ENCODE measurements at places on chromosomes 3 and 15.

DNA sequence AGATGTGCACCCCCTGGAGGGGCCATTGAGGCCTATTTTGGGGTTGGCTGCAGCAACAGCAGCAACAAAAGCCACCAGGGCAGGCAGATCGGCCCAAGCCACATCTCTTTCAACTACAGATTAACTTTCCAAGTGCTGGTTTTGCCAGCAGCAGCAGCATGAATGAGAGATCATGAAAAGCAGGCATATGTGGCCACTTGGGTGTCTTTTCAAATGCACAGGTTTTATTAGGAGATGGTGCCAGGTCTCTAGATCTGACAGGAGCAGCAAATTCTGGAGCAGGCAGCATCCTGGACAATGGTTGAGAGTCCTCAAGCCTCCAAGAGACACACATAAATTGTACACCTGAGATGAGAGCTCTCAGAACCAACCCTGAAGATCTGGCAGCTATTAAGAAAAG lies 31.7 kb upstream of the CCDC66 start:
- no peak for DNase-seq

DNA sequence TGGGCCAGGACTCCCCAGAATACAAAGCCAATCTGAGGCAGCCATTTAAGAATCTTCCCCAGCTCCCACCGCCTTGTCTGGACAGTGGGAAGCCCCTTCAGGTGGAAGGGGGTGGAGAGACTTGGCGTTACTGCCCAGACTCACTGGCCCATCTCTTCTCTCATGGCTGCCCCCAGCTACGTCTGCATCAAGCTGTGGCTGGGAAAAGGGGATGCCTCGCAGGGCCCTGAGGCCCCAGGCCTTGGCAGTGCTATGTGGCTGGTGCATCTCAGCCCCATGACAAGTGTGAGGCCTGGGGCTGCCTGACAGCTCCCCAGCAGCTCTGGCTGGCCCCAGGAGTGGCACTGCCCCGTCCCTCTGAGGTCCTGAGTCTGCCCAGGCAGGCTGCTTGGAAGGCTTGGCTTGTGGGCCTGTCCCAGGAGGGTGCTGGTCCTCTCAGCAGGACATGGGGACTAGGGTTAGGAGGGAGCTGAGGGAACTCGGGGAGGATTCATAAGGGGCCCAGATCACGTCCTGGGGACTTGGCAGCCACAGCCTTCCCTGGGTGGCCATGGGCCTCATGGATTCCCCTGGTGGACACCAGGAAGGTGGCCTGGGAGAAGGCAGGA lies 20.2 kb upstream of the SLC41A3 start:
- DNase-seq = no peak

- DNase-seq = no peak
Measured at GRCh38 chr3:151827816-151828215, 13.9 kb downstream of the AADAC start.

GRCh38 chr3:177476495-177476894 lies 279.2 kb upstream of the TBL1XR1 start:
- no peak for DNase-seq

DNA sequence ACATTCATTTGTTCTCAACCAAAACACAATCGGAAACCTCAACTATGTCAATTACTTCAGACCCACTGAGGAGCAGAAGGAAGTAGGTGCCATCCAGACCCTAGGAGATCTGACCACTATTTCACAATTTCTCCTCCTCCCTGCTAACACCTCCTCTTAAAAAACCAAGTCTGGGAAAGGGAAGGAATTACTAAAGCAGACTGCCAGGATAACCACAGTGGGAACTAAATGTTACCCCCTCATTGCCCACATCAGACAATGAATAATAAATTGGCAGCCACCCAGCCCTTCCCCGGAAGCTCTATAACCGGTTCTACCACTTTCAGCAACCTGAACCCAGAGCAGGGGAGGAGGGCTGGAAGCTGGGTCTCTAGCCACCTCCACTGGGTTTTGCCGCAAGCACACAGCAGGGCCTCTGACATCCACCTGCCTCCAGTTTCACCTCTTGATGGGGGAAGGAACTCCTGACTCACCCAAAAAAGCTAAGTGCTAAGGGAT lies 17.6 kb downstream of the C15orf62 start:
- peak; percentile 94 for DNase-seq

GRCh38 chr3:119600732-119601131 lies 3.0 kb downstream of the PLA1A start:
- no peak for DNase-seq

DNA sequence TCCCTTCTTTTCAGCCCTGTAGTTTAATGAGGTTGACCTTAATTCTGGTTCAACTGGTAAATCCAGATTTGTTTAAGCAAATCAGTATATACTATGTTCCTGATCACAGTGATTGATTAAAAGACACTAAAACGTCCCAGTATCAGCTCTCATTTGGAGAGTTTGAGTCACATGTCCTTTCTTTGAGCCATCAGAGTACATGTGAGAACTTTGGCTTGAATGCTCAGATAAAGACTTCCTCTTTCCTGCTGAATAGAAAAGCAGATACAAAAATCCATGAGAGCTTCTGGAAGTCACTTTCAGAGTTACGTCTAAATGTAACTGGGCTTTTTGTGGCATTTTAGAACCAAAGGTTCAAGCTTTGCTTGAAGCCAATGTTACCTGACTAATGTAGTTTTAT lies 341.8 kb upstream of the SATB1 start:
- no peak for DNase-seq

DNA sequence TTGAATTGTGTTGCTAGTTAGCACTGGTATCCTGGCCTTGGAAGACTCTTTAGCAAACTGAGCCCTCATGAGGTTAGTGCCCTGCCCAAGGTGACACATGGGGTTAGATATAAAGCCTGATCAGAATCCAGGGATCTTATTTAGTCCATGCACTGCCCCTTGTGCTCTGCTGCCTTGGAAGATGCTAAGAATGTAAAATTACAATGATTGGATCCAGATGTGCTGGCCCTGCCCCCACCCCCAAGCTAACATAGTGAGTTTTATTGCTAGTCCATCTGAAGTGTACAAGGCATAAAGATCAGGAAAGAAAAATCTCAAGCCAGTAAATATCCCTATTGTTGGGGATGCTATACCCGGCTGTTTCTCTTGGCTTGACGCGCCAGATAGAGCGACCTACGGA lies 248.1 kb upstream of the C2CD4B start:
- no peak for DNase-seq

DNA sequence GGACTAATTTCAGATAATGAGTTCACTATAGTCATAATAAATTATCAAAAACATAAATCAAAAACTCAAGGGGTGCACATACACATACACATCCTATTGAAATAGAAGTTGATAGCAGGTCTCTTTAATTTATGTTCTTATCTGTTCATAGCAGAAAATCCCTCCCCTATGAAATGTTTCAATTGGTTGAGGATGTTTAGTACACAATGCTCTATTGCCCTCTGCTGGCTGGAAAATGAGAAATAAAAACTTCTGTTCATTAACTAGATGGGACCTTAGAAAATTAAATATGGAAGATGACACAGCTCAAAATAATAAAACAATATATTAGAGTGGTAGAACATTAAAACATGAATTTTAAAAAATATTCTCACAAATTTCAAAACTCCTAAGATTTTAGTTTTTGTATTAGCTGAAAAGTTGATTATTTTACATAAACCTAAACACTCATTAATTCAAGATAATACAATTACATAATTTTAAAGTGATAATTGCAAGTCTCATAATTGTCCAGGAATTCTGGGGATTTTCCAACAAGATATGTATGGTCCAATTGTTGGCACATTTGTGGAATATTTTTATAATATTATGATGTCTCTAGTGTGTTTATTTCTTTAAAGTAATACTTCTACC lies 735.0 kb downstream of the ROBO1 start:
- peak; percentile 62 for DNase-seq

DNA sequence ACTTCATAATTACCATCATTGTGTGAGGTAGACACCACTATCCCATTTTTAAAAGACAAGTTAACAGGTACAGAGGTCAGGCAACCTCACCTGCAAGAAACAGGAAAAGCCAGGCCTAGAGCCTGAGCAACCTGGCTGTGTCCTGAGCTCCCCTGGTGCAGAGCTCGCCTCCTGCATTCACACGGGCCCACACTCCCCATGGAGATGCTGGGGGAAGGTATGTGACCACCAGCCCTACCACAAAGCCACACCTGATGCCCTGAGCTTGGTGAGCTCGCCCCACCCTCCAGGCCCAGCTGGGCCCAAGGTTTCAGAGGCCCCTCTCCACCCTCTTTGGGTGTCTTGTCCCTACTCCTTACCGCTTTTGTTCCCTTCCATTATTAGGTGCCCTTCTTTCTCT lies 1.2 kb upstream of the EFCAB12 start:
- DNase-seq = no peak

GRCh38 chr3:43481375-43481774 lies 140.4 kb downstream of the ANO10 start:
- no peak for DNase-seq

DNA sequence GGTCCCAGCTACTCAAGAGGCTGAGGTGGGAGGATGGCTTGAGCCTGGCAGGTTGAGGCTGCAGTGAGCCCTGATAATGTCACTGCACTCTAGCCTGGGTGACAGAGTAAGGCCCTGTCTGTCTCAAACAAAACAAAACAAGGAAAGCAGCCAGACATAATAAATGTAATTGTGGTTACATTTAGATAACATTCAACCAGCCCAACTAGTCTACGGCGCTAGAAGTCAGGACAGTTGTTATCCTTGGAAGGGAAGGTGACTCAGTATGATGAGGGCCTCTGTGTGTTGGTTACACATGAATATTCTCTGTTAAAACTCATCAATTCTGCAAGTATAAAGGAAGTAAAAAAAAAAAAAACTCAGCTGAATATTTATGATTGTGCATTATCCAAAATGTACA lies 27.0 kb upstream of the CSPG5 start:
- no peak for DNase-seq

DNA sequence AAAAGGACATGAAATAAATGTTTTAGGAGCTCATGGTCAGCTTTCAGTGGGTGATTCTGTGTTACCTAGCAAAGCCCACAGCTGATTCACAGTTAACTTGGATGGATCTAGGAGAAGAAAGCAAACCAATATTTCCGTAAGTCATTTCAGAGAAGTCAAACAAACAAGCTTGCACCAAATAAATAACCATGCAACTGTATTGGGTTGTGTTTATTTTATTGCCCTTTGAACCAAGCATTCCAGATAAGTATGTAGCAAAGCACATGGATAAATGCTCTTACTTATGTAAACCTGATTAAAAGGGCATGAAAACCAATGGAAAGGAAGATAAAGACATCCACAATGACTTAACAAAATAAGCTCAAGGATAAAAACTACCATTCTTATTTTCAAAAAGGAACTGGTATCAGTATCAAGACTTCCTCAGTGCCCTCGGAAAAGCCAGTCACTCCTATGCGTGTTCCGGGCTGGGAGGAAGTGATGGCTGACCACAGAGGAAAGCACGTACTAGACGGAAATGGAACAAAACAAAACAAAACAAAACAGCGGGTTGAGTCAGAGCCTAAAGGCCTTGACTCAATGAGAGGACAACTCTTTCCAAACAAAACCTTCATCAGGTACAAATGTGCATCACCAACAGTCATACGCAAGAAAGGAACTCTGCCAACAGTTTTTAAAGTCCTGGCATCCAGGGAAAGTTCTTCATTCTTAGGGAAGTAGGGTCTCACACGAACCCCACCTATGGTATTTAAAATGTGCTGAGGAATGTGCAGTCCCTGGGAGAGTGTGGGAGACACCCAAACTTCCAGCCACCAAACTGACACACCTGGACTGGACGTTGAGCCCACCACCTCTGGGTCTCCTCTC lies 103.3 kb downstream of the SNRK start:
- DNase-seq = no peak

- DNase-seq = no peak
Measured at GRCh38 chr3:40869939-40870338, 329.4 kb upstream of the CTNNB1 start.

- DNase-seq = no peak
Measured at GRCh38 chr15:73246898-73247297, 121.9 kb downstream of the HCN4 start.

Data from NCI-H2081 treated with DMSO at 0.1 percent for 48 hours (cell line).